Stimulated activated naive CD4-positive, alpha-beta T cell treated with Interleukin-2 at 50 U/mL for 16 hours (primary cell): ENCODE measurements at places on chromosomes 5 and 9.

DNA sequence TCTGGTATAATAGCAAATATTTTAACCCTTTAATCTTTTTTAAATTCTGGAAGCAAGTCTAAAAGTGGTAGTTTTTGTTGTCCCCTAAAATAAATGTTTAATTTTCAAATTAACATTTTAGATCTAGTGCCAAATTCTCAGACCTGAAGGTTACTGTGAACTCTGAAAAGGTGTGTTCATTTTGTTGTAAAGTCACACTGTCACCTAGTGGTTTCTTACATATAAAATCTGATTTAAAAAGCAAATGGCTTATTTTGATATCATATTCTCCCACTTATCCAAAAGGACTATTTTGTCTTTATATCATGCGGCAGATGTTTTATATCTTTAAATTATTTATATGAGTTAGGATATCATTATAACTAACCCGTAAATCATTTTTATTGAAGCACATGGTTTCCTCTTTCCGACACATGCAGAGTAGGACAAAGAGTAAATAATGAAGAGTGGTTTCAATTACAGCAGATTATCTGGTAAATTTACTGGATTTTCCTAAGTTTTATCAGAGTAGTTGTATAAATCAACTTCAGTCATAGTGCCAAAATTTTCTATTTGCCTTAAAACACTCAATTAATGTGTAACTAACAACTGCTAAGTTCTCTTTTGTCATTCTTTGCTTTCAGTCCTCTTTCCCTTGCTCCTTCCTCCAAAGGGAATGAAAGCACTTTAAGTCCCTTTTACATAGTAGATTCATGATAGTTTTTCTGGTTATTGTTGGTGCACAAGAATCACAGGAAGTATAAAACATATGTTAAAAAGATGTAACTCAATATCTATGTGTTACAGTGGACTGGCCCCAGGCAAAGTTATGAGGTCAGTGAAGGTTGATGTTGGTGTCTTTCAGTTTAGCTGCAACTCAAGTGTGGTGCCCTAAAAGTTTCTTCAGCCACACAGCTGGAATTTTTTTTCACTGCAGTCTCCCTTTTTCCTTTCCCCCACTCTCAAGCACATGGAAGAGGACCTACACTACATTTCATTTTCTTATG is 189.6 kb downstream of the COX7C start:
- no peak for DNase-seq

DNA sequence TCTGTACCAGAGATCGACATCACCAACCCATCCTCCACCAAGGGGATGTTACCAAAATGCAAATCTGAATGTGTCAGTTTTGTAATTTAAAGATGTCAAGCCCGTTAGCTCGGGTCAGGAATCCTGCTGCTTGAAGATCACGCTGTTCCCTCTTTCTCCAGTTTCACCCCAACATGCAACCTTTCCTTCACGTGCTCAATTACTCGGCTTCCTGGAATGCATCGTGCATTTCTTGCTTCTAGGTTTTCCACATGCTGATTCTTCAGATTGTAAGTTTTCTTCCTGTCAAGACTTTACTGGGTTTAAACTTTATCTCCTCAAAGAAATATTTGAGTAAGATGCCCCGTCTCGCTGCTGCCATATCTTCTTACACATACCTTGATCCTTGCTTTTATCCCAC is 209.5 kb upstream of the SNX2 start:
- DNase-seq = no peak

GRCh38 chr5:35306716-35307365 is 76.6 kb upstream of the PRLR start:
- DNase-seq = no peak

DNA sequence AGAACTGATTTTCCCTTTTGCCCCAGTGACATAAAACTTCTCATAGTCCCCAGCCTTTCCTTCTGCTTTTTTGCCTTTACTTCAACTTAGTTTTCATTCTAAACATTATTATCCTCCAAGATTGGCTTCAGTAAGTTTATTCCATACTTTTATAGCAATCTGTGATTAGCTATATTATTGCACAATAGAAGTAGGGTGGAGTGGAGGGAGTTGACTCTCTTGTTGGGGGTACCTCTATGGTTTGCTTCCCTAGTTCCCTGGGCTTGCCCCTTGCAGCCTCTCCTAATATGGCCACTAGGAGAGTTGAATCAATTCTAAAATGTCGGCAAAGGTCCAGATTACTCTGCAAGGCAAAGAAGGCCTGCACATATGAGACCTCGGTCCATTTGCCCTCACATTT is 36.4 kb upstream of the TYRP1 start:
- DNase-seq = no peak

GRCh38 chr5:35198686-35199085 is 31.6 kb downstream of the PRLR start:
- DNase-seq = no peak

- no peak for DNase-seq
Observed at GRCh38 chr9:116547729-116548426, 139.2 kb upstream of the TRIM32 start.

GRCh38 chr9:69918322-69918721 is 97.7 kb downstream of the CFAP95 start:
- DNase-seq = no peak
